ENCODE measurements at places on chromosomes 5 and 9.

DNA sequence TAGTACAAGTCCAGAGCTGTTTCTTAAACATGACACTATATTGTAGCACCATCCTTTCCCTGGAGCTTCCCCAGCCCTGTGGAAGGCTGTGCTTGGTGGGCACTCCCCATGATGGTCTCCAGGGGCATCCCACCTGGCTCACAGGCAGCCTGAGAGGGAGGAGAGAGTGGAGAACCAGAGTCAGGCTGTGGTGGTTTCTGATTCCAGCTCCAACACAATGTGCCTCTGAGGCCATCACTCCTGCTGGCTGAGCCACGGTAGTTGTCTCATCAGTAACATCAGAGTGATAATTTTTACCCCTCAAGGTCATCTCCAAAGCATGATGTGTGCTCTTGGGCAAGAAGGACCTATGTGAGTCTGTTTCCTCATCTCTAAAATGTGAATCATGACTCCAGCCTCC, 398.0 kb downstream of the CDK5RAP2 start:
- no peak for DNase-seq

DNA sequence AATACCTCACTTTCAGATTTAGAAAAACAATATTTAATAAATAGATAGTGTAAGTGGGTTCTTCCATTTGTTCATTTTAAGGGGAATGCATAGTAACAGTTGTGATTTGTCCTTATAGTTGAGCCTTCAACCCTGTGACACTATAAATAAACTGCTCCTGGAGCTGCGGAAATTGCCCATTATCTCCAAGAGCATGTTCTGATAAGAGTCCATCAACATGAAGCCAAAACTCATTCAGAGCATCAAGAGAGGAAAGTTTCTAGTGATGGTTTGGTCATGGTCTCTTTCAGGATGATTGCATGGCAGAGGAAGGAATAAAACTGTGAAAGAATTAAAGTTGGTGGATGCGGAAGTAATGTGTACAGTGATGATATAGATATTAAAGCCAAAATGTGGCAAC, 772.1 kb upstream of the DMAC1 start:
- no peak for DNase-seq

DNA sequence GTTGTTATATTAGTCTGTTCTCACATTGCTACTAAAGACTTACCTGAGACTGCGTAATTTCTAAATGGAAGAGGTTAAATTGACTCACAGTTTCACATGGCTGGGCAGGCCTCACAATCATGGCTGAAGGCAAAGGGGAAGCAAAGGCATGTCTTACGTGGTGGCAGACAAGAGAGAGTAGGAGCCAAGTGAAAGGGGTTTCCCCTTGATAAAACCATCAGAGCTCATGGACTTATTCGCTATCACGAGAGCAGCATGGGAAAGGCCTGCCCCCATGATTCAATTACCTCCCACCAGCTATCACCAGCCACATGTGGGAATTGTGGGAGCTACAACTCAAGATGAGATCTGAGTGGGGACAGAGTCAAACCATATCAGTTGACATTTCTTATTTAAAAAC, 374.5 kb upstream of the RORB start:
- no peak for DNase-seq

GRCh38 chr5:74476819-74477453, 163.6 kb downstream of the ENC1 start:
- no peak for DNase-seq

- no peak for DNase-seq
Observed at GRCh38 chr5:133324926-133325325, 273.1 kb downstream of the HSPA4 start.

DNA sequence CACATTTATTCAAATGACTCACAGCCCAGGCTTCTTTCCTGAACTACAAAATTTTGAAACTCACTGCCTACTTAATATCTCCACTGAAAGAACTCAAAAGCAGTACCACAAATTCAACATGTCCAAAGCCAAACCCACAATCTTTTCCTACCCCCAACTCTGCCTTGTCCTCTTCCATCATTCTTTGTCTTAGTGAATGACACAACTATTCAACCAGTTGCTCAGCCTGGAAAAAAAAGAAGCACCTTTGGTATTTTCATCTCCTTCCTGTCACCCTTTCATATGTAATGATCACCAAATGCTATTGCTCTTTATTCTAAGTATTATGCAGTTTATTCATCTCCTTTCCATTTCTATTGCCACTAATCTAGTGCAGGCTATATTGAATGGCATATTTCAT, 216.3 kb downstream of the TMEM232 start:
- no peak for DNase-seq

- DNase-seq, result no peak
Observed at GRCh38 chr5:181194489-181195248, 10.3 kb downstream of the TRIM7 start.

DNA sequence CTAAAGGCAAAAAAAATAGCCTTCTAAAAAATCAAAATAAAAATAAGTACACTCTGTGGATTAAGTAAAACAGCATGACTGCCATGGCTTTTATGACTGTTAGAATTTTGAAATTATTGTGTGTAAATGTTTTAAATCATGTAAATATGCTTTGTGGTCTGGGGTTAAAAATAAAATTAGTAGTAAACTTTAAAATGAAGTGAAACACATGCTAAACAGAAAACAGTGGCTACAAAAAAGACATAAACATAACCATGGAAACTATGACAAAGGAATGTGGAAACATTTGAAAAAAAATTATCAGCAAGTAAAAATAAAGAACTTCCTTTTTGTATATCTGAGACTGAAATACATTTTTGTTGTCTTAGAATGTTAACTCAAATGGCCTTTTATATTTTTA, 134.5 kb upstream of the SPEF2 start:
- DNase-seq, result peak; percentile 15

GRCh38 chr9:116275418-116276195, 122.0 kb downstream of the PAPPA start:
- peak; percentile 56 for DNase-seq

- peak; percentile 77 for DNase-seq
Observed at GRCh38 chr9:129933185-129934040, 98.2 kb downstream of the USP20 start.

- DNase-seq, result no peak
Observed at GRCh38 chr9:20376731-20377375, 245.4 kb downstream of the MLLT3 start.

DNA sequence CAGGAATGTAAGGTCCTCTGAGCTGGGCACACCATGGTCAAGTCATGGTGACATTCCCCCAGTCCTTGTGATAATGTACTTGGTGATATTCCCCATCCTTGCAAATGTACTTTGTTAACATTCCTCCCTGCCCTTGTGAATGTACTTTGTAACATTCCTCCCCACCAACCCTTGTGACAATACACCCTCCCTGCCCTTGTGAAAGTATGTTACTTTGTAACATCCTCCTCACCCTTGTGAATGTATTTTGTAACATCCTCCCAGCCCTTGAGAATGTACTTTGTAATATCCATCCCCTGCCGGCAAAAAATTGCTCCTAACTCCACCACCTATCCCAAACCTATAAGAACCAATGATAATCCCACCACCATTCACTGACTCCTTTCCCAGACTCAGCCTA, 53.3 kb downstream of the RAPGEF6 start:
- peak; percentile 19 for DNase-seq

DNA sequence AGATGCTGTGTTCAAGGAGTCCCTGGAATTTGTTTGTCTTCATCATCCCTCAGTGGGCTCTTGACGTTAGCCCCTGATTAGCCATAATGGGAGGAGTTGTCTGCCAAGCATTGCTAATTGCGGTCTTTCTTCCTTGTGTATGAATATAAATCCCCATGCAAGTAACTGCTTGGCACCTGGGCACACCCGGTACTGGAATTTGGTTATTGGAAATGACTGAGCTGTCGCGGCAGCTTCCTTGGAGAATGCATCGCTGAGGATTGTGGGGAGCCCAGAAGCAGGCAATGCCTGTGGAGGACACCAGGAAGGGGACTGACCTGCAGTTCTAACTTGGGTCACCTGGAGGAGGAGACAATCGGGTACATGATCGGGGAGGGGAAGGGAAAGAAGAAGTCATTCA, 53.3 kb upstream of the CTSL start:
- DNase-seq, result no peak

DNA sequence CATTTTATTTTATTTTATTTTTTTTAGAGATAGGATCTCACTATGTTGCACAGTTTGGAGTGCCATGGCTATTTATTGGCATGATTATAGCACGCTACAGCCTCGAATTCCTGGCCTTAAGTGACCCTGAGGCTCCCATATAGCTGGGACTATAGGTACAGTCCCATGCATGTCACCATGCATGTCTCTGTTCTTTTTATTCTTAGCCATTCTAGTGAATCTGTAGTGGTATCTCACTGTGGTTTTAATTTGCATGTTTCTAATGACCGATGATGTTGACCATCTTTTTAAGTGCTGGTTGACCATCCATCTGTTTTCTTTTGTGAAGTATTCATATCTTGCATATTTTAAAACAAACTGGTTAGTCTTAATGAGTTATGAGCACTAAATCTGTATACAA, 76.1 kb downstream of the SLC44A1 start:
- DNase-seq, result no peak
